ENCODE measurements at places on chromosomes 16 and 17.

DNA sequence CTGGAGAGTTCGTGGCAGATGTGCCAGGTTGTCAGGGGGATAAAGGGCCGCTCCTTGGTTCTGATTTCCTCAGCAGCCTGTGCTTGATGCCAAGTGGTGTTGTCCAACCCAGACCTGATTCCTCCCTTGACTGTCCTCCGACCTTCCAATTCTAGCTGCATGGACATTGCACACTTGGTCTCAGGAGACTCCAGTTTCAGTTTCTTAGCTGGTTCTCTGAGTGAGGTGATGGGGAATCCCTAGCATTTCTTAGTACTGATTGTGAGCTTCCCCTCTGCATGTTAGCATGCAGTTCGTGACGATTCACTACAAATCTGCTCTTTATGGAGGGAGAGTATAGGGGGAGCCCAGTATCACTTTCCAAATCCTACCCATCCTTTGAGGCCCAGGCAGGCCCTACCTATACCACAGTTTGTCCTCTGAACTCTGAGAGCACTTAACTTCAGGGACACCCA is 12.4 kb upstream of the CCR7 start:
- DNase-seq = no peak

GRCh38 chr17:76935331-76935730 is 67.1 kb downstream of the MGAT5B start:
- no peak for DNase-seq

DNA sequence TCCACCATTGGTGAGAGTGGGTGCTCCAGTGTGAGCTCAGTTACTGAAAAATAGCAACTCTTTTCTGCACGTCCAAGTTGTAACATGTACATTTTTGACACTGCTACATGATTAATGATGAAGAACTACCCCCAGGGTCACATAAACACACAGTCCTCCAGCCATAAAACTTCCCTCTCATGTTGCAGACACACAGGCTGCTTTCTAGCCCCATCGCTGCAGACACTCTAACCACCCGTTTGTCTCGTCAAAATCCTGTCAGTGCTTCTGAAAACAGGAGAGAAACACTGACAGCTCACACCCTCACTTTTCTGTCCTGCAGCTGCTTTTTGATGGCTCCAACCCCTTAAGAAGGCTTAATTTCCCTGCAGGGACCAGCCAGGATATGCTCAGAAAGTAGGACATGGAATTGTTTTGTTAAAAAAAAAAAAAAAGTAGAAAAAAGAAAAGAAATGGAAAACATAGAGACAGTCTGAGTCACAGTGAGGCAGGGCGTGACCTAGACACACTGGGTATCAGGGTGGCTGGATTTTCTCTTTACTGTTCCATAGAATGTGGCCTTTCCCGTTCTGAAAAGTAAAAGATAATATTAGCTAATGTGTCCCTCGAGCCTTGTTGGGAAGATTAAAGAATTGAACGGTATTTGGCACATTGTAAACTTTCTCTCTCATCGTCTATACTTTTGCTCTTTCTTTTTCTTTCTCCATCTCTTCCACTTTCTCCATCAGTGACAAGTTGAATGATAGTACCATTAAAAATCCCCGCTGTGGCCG is 20.7 kb upstream of the CCL5 start:
- no peak for DNase-seq

GRCh38 chr17:79612468-79613194 is 1.8 kb upstream of the RBFOX3 start:
- no peak for DNase-seq

DNA sequence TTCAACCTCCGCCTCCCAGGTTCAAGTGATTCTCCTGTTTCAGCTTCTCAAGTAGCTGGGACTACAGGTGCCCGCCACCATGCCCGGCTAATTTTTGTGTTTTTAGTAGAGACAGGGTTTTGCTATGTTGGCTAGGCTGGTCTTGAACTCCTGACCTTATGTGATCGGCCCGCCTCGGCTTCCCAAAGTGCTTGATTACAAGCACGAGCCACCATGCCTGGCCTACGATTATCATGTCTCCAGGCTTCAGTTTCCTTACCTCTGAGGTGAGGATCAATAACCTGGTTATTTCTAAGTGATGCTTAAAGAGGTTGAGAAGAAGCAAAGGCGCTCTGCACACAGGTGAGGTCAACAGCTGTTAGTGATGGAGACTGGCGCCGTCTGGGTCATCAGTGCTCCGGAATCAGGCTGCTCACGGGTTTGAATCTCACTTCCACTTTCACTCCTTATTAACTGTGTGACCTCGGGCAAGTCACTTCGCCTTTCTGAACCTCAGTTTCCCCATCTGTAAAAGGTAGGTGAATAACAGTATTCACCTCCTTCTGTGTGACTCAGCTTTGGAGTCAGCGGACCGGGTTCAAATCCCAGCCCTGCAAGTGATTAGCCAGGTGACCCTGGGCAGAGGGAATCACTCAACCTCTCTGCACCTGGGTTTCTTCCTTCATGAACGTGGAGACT is 745 bp upstream of the ABCC1 start:
- DNase-seq = no peak

GRCh38 chr17:76371656-76372628 is 12.5 kb upstream of the SPHK1 start:
- no peak for DNase-seq

DNA sequence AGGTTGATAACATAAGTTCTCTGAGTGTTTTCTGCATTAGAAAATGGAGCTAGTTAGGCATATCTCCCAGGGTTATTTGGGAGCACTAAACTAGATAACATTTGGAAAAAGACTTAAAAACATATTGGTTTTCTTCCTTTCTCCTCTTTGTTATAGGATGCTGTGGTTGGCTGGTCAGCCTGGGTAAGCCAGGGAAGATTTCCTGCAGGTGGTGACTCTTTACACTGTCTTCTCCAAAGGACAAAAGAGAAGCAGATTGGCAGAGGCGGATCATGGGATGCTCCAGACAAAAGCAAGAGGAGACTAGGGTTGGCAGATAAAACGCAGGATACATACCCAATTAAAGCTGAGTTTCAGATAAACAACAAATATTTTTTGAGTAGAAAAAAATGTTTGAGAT is 6.2 kb upstream of the CRYBA1 start:
- no peak for DNase-seq
